Colonic mucosa (tissue), 4 donors: ENCODE measurements at places on chromosomes 2 and 18. TPM values are rescaled to one million over a fixed set of nuclear protein-coding genes. Genes with fewer than 3 reads are reported as not detected.

DPYSL5 gene
- 0.35 TPM for total RNA-seq

GRCh38 chr2:112636605-112637288 lies 9.0 kb upstream of the SLC20A1 start:
- DNase-seq = no peak

DNA sequence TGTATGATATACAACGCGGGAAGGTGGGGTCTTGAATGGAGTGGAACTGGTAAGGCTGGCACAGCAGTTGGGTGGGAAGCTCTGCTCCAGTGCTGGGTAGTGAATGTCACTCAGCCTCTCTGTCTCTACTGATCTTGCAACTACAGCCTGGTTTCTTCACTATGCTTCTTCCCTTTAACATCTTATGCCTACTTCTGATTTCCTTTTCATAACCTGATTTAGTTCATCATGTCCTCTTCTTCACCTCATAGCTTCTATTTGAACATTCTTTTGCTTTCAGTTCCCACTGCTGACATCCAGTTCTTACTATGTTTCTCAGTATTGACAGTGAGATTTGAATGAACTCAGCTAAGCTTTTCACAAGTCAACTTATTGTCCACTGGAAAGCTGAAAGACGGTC lies 286.2 kb downstream of the ARL6IP6 start:
- no peak for DNase-seq

DNA sequence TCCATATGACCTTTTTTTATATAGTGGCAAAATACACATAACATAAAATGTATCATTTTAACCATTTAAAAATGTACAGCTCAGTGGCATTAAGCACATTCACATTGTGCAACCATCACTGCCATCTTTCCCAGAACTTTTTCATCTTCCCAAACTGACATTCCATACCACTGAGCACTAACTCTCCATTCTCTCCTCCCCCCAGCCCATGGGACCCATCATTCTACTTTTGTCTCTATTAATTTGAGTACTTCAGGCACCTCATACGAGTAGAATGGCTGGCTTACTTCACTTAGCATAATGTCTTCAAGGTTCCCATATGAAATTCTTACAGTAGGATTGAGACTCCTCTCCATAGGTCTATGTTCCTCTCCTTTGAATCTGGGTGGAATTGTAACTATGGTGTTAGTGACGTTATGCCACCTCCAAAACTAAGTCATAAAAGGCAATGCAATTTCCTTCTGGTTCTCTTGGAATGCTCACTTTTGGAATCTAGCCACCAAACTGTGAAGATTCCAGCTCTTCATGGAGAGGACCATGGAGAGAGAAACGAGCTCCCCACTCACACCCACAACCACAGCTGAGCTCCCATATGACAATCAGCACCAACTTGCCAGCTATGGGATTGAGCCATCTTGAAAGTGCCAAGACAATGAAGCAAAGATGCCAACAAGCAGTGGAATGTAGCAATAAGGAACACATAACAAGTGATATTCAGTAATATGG lies 9.8 kb upstream of the DNAJC27 start:
- DNase-seq = no peak

- no peak for DNase-seq
Measured at GRCh38 chr18:12744103-12744502, 41.3 kb downstream of the PSMG2 start.

DNA sequence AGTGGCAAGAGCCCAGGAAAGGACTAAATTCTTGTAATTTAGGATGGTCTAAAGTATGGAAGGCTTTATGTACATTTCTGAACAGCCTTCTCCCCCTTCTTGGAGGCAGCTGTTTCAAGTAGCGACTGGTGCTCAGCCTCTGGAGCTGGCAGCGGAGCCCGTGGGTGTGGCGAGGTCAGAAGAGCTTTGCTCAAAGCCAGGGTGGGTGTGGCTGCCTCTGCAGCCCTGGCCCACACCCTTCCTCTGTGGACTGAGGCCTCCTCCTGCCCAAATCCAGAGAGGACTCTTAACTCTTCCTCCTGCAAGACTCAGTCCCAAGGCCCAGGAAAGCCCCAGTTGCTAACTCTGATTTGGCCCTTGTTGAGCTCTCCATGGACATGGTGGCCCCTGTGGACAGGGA lies 202.1 kb upstream of the REV1 start:
- DNase-seq = peak; percentile 19

DNA sequence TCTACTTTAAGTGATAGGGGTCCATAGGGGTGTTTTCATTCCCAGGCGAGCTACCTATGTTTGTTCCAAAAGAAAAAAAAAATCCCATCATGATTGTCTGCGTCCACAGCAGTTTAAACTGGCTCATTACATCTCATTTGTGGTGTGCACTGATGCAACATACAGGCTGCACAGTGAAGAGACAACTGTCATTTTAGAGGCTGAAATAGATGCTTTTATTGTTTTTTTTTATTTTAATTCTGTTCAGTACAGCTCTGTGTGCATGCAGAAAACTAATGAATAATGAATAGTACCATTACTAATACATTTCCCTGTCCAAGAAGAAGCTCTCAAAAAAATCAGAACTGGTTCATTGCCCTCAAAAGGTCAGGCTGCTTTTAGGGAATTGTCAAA lies 92.8 kb upstream of the ZNF516 start:
- DNase-seq = no peak

ITGB6 gene
- 24.6 TPM for total RNA-seq

DNA sequence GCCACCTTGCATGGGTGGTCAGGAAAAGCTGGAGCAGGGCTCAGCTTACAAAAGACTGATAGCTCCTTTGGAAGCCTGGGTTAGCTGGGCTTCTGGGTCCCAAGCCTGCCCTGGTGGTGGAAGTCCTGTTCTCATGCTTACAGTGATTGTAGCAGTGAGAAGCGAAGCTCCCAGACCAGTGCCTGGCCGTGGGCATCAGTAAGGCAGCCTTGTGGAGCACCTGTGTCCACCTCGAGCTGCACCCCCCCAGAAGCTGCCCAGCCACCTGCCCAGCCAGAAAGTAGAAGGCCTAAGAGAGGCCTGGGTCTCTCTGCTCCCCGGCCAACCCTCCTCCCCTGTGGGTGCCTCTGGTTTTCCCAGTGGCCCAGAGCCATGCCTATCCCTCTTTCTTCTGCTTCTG lies 10.5 kb downstream of the GLI2 start:
- peak; percentile 12 for DNase-seq

- no peak for DNase-seq
Measured at GRCh38 chr2:207067473-207067872, 98.3 kb downstream of the KLF7 start.

GDF7 gene
- total RNA-seq = 0.11 TPM

DNA sequence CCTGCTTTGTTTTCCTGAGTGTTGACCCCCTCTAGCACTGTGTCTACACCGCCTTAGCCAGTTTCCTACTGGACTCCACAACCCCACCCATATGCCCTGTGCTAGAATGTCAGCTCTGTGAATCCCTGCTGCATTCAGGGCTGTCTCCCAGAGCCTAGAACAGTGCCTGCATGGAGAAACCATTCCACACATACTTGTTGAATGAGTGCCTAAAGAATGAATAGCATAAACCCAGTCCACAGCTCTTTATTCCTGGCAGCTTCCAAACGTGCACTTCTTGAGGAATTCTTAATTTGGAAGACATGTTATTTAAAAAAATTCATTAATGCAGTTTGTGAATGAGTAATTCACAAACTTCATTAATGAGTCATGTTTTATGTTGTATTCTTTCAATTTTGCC lies 6.5 kb upstream of the NAPG start:
- DNase-seq = no peak

- DNase-seq = no peak
Measured at GRCh38 chr2:99729104-99730025, 239.5 kb upstream of the REV1 start.

POLE4 gene
- 59.2 TPM for total RNA-seq

- DNase-seq = no peak
Measured at GRCh38 chr2:110770404-110770958, 38.1 kb downstream of the ACOXL start.

GRCh38 chr2:27720004-27720551 lies 51.4 kb upstream of the MRPL33 start:
- DNase-seq = no peak

DNA sequence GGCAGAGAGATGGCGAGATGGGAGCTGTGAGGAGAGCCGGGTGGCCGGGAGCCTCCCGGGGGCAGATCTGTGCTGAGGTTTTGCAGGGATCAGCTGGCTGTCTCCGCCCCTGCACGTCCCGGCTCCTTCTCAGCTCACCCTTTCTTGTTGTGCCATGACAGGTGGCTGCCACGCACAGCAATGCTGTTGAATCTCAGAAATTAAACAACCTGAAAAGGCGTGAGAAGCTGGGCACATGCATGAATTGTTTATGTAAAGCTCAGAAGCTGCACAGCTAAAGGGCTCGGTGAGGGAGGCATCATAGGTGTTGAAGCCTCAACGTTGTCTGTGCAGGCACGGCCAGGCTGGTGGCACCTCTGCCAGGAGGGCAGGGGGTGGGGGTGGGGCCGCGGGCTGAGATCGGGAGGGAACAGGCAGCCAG lies 858 bp upstream of the RTP5 start:
- no peak for DNase-seq

DNA sequence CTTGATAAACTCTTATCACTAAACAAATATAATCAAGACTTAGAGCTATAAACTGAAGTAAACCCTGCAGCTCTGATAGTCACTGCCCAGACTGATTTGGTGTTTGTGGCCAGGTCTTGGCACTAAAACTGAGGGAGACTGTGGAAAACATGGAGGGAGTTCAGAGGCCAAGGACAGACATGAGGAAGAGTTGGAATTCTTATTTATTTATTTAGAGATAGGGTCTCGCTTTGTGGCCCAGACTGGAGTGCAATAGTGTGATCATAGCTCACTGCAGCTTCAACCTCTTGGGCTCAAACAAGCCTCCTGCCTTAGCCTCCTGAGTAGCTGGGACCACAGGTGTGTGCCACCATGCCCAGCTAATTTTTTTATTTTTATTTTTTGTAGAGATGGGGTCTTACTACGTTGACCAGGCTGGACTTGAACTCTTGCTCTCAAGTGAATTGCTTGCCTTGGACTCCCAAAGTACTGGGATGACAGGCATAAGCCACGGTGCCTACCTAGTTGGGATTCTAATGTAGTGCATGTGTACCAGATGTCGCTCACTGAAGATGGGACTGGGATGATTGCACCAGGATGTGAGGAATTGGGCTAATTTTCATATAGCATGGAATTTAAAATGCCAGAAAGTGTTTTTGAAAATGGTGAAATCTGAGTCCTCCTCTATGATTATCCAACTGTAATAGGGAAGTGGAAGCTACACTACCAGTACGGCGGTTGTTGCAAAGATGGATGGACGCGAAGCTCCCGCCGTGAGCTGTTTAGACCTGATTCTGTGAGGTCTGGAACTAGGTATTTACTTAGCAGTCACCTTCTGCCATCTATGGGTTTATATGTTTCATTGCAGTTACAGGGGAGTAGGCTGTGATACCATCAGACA lies 52.7 kb upstream of the CTLA4 start:
- peak; percentile 71 for DNase-seq

GRCh38 chr2:186349508-186349907 lies 136.6 kb upstream of the ZC3H15 start:
- DNase-seq = no peak

AQP12B gene
- total RNA-seq = 7.9 TPM

GRCh38 chr2:160278879-160279177 lies 78.8 kb upstream of the ITGB6 start:
- DNase-seq = no peak

- DNase-seq = no peak
Measured at GRCh38 chr18:56305583-56305982, 332.8 kb downstream of the TXNL1 start.

DNA sequence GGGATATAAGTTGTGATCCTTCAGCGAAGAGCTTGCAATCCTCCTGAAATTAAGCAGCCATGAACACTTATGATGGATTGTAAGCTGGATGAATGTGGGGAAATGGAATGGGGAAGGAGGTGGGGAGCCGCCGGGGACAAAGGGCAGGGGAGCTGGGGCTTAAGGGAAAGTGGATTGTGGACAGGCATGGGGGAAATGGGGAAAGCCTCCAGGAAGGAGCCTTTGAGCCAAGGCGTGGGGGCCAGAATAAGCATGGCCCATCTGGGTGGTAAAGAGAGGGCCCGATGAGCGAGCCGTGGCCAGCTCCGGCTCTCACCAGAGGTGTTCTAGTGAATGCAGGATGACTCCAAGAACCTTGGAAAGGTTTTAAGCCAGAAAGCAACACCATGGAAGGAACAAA lies 124.0 kb downstream of the SMAD7 start:
- peak; percentile 9 for DNase-seq

DNA sequence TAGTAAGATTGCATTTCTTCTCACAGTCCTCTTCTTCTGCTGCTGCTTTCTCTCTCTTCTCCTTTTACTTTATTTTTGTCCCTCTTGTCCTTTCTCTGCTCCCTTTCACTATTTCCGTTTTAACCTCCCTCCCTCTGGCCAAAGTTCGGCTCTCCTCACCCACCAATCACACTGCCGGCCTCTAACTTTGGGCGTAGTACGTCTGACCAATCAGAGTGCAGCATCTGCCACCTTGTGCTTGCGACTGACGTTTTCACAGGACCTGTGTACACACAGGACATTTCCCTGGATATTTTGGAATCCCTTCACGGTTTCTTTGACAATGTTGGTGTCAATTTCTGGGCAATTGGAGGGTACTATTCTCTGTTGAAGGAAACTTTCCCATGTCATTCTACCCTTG lies 22.6 kb upstream of the ICOS start:
- no peak for DNase-seq

GRCh38 chr2:55268288-55268906 lies 634 bp downstream of the MTIF2 start:
- DNase-seq = no peak

DNA sequence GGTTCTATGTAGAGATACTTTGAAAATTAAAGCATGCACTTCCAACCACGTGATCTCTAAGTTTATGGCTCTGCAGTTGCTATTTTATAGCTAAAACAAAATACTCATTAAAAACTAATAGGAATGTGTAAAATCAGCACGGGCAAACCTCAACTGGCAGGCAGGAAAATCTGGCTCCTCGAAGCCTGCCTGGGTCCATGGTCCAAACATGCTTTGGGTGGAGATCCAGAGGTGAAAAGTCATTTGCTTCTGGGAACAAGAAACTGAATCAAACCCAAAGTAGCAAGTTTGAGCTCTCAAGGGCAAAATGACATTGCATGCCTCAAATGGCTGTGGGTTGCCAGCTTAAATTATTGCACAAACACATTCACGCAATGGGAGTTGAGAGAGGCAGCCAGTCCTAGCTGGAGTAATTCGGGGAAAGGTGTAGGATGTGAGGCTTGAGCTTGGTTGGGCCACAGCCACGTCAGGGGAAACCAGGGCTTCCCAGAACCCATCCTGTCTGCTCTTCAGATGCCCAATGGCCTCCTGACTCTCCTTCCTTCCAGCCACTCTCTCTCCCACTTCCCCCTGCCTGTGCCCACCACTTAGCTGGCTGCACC lies 75.2 kb upstream of the LCLAT1 start:
- no peak for DNase-seq

DNA sequence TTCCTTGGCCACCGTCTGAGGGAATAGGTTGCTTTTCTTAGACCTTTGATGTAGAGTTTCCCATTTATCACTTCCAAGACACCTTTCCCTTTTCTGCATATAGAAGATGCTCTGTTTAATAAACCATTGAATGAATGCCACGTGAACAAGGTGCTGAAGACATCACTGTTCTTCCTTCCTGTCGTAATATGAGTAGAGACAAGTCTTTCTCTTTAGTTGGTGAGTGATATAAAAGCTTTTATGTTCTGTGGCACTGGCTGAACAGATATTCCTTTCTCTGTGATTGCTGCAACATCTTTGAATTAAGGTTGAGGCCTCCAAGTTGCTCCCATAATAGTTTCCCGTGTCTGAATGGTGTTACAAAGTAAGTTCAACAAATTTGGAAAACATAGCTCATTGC lies 38.7 kb downstream of the TTC39C start:
- DNase-seq = no peak

PDE1A gene
- 1.7 TPM for total RNA-seq

TBR1 gene
- total RNA-seq = not detected

- peak; percentile 31 for DNase-seq
Measured at GRCh38 chr2:160075171-160075570, 12.8 kb upstream of the PLA2R1 start.
